Stimulated activated CD4-positive, alpha-beta T cell treated with anti-CD3 and anti-CD28 coated beads, Interleukin-1b, Interleukin-23, amount 100 ng/mL, for 1 hour (primary cell): ENCODE measurements at places on chromosomes 1 and 21.

GRCh38 chr21:44511219-44511937 lies 28.6 kb downstream of the KRTAP10-1 start:
- DNase-seq, result no peak

GRCh38 chr1:189609167-189609566 lies 868.5 kb downstream of the BRINP3 start:
- DNase-seq, result no peak

- no peak for DNase-seq
These were observed 145.7 kb upstream of the TIAM1 start for GRCh38 chr21:31489726-31490125.

GRCh38 chr1:214899908-214900460 lies 182.6 kb upstream of the KCNK2 start:
- DNase-seq, result no peak

GRCh38 chr1:21864730-21865129 lies 52.7 kb downstream of the LDLRAD2 start:
- no peak for DNase-seq
